NCI-H146 (cell line): ENCODE measurements at places on chromosomes 1 and 21.

DNA sequence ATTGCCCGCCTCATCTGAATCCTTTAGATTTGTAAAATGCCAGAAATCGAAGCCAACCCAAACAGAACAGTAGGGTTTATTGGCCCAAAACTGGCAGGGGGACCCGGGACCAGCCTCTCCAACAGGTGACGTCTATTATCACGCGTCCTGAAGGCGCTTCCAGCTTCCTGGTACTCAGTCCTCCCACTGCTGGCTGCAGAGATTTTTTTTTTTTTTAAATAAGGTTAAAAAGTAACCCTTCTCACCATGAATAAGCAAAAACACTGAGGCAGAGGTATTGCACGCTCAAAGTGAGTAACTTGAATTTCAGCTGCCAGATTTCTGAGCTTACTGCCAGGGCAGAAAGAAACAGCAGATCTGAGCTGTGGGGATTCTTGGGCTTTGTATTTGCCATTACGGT is 54.4 kb upstream of the GCLM start:
- DNase-seq, result no peak

GRCh38 chr1:178580876-178581275 is 68.0 kb downstream of the TEX35 start:
- DNase-seq, result no peak

DNA sequence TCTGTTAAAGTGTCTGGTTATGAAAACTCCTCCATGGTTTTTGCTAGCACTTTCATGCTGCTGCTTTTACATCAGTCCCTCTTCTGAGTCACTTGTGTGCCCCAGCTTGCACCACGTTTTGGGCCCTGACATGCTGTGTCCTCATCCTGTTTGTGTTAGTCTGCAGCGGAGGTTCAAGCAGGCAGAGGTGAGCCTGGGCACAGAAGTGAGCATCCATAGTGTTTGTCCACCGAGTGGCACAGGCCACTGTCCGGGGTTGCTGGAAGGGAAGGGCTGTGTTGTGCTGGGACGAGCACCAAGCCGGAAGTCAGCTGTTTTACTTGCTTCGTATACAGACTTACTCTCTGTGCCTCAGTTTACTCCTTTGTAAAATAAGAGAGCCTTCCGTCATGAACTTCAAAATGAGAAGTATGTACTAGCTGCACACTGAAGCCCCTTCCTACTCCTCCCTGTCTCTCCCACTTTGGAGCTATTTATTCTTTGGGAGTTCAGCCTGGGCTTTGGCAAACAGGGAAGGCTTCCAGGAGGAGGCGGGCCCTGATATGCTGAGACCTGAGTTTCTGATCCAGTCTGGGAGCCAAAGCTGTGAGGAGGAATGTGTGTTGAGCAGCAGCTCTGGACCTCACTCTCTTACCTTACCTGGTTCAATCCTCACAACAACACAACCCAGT is 10.7 kb upstream of the LAPTM5 start:
- DNase-seq, result no peak

DNA sequence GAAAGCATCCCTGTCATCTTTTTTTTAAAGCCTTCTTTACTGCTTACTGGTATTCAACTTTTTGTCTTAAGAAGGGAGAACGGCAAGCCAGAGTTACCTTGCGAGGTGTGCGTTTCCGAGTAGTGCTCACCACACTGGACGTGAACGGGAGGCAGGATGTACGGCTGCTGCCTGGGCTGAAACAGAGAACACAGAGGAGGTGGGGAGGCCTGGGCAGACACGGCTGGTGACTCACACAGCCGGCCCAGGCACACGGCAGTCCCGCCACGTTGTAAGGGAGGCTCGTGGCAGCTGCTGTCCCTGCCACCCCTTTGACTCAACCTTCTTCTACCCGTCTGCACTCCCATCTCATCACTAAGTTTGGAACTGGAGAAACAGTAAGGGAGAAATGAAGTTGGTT is 105.8 kb downstream of the SMYD2 start:
- DNase-seq, result no peak

DNA sequence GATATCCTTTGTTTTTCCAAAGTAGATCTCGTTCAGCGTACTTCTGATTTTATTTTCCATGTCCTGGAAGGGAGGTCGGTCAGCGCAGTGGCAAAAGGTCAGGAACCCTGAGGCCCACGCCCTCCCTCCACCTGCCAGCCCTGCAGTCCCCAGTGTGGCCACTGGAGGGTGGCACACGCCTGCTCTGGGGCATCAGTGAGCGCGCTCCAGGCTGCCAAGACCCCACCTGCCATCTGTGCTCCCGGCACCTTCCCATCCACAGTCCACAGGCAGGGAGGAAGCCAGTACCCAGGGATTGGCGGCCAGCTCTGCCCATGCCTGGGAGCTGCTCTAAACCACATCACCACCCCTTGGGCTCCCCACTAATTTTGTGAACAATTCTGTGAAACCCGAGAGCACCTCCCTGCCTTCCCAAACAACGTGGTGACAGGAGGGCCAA is 32.3 kb downstream of the SLC66A1 start:
- DNase-seq, result peak; percentile 29

DNA sequence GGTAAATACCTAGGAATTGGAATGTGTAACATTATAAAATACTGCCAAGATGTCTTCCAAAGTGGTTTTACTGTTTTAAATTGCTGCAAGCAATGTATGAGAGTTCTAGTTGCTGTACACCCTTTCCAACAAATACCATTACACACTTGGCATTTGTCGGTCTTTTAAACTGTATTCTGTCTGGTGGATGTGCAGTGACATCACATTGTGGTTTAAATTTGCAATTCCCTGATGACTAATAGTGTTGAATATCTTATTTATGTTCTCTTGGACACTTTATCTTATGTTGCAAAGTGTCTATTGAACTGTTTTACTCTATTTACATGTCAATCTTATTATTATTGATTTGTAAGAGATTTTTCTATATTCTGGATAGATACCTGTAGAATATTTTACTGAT is 561.2 kb upstream of the B3GALT2 start:
- DNase-seq, result no peak

DNA sequence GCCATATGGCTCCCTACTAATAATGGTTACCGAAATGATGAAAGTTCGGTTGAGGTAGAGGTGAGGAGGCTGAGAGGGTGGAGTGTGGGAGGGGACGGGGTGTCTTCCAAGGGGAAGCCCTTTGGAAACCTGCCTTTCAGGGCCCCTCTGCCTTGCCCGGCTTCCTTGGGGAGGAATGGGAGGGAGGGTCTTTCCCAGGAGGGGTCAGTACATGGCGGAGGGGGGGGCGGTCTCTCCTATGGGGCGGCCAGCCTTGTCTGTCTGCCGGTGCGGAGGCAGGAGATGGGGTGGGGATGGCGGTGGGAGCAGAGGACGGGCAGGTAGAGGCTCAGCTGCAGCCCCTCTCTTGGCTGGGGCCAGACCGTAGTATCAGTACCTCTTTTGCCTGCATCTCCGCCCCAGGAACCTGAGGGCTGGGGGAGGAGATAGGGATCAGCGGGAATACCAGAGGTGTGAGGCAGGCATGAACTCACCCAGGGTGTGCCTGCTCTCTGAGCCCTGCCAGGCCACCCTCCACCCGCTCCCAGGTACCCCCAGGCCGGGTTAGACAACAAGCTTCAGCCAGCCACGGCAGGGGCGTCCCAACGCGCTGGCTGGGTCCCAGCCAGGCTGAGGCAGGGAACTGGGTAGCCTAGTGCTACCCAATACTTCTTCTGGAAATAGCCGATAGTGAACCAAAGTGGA is 79.4 kb upstream of the POU3F1 start:
- no peak for DNase-seq

GRCh38 chr21:31011412-31011811 is 26.9 kb downstream of the KRTAP19-8 start:
- DNase-seq, result no peak

DNA sequence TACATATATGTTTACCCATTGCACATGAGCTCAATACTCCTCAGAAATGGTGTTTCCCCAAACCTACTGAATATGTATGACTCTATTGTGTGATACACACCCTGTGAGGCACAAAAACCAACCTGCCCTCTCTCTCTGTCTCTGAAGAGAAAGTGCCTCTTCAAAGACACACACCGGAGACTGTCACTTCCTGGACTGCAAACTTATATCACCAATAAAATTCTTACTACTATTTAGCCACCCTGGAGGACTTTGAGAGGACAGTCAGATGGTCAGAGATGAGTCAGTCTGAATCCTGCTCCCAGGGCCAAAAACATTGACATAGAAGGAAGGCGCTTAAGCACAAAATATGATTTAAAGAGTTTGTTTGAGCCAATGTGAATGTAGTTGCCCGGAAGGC is 110.4 kb downstream of the PPIAL4G start:
- no peak for DNase-seq

- DNase-seq, result no peak
Observed at GRCh38 chr1:23638188-23638619, 53.4 kb upstream of the RPL11 start.

- DNase-seq, result no peak
Observed at GRCh38 chr1:14603645-14604044, 5.2 kb downstream of the KAZN start.

- no peak for DNase-seq
Observed at GRCh38 chr1:93148001-93148400, 32.2 kb downstream of the TMED5 start.

DNA sequence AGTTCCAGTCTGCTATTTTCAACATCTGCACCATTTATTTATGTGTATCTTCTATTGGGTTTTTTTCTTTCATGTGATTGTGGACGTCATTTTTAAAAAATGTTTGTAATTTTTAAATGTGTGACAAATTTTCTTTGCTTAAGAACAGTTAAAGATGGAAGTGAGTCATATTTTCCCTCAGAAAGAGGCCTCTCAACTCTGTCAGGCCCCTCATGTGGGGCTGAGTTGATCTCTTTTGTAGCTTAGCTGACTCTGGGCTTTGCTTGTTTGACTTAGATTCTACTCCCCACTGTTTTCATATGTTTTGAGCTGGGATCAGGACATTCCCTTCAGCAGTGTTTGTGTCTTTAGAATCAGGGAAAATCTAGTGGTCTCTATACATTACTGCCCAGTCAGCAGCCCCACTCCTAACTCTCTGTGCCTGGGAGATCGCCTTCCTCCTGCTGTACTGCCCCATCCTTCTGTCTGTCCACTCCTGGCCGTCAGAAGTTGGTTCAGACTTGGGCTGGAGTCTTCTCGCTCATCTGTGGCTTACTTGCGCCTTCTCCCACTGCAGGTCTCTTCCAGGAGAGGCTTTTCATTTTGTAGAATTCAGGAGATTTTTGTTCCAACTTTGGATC is 137.4 kb downstream of the DYRK1A start:
- DNase-seq, result no peak

DNA sequence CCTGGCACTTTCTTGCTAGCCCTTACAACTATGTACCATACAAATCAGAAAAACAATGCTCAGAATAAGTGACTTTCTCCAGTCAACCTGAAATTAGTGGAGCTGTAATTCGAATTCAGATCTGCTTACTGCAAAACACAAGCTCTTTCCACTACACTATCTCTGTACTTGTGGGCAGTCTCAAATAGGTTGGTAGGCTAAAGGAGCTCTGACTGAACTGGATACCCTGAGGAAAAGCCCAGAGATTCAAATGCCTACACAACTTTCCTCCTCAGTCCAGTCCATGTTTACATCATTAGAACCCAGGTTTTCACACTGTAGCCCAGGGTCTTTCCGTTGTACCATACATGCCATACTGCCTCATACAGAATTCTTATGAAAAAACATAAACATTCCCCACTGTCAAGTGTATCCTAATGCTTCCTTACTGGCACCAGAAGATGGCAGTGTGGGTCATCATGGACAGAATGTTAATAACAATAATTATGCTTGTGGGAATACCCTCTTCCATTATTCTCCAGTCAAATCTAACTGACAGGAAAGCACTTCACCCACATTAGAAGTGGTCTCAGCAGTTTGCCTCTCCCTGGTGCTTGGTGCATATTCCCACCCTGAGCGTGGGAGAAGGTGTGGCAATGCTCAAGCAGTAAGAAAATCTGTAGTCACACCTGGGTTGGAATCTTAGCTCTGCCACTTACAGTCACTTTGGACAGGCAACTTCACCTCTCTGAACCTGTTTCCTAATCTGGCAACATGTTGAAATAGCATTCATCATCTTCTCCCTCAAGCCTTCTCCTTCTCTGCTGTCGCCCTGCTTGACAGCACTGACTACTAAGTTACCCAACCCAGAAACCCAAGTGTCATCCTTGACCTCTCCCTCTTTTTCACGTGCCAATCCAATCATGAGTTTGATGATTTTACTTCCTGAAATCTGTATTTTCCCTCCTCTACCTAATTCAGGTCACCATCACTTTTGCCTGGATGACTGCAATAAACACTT is 14.4 kb upstream of the ZFYVE9 start:
- DNase-seq, result peak; percentile 63

- no peak for DNase-seq
Observed at GRCh38 chr1:172778456-172779455, 119.9 kb downstream of the FASLG start.

- DNase-seq, result no peak
Observed at GRCh38 chr1:23527366-23527765, 3.7 kb downstream of the E2F2 start.

DNA sequence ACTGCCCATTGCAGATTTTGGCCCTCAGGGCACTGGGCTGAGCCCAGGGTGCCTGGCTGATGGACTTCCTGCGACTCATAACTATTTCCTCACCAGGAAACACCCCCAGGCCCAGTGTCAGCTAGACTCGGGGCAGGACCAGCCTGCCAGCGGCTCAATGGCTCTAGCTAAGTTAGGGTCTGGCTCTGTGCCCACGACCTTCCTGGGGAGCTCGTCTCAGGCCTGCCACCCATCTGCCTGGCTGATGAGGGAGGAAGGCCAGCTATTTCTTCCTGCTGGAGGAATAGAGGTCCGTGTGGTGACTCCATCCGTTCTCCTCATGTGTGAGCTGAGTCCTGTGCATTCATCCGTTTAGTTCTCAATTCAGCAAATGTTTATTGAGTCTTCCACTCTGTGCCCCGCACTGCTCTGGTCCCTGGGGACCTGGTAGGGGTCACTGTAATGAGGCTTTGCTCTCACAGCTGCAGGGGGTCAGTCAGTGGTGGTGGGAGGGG is 44.5 kb downstream of the KIRREL1 start:
- DNase-seq, result no peak

GRCh38 chr1:202160377-202160940 is at the start of gene PTPN7:
PTPN7 (minus strand) TSS chr1:202160602; CDS start chr1:202159402, 1,200 bp downstream.
- no peak for DNase-seq

DNA sequence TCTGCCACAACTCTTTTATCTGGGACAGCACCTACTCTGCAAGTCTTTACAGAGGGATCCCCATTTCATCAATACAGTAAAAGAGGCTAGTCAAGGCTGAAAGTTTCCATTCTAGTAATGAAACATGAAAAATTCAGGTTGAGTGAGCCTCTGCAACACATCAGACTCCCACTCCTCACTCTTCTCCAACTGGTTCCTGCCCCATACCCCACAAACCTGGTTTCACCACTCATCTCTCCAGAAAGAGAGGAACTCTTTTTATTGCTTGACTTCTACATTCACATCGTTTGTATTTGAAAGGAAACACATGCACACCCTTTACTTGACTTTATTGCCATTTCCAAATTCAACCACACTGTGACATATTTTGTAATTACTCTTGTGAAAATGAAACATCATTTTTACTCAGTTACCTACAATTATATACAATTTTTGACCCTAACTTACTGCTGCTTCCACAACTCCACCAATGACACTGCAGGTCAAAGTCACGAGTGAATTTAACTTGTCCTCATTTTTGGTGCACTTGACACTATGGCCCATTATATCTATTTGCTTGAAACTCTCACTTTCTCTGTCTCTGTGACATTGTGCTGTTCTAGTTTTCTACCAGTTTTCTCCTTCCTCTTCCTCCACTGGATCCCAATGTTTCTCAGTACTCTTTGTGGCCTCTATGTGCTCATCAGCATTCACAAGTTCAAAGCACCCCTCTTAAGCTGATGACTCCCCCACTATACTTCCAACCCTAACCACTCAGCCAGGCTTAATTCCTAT is 8.0 kb downstream of the STX6 start:
- DNase-seq, result no peak

GRCh38 chr21:37759777-37760176 is 156.5 kb downstream of the KCNJ6 start:
- no peak for DNase-seq

- DNase-seq, result peak; percentile 26
Observed at GRCh38 chr1:41412748-41413147, 51.5 kb downstream of the FOXO6 start.
